Activated T-helper 2 cell treated with anti-CD3 and anti-CD28 coated beads, Interferon-gamma antibody, Interleukin-2, Interleukin-4, amounts not matched to agents 10 μg/mL and 5 μg/mL and 100 μg/mL, durations not matched to agents 14 hours and 24 hours and 36 hours (primary cell): ENCODE measurements at places on chromosomes 2 and 18. TPM values are rescaled to one million over a fixed set of nuclear protein-coding genes. Genes with fewer than 3 reads are reported as not detected.

Gene CAVIN2
- not detected in 2 replicates for total RNA-seq

Gene SATB2
- total RNA-seq: 0.05 TPM in 2 replicates

Gene SERPINB13
- not detected in 2 replicates for total RNA-seq

Gene DNER
- not detected in 2 replicates for total RNA-seq

Gene ITSN2
- total RNA-seq: 50.0 and 53.2 TPM in 2 replicates

Gene RPRM
- total RNA-seq: not detected in 2 replicates

Gene SKA1
- total RNA-seq: 23.5 and 23.6 TPM in 2 replicates

Gene CABLES1
- 27.4 and 33.5 TPM in 2 replicates for total RNA-seq

Gene PLA2R1
- total RNA-seq: not detected in 2 replicates

Gene MC5R
- not detected in 2 replicates for total RNA-seq

Gene NAT8
- not detected in 2 replicates for total RNA-seq

Gene MC2R
- not detected in 2 replicates for total RNA-seq

- DNase-seq: no peak
These were observed 63.0 kb downstream of the TANK start for GRCh38 chr2:161223139-161223732.

- DNase-seq: no peak
These were observed 124.1 kb downstream of the RAPGEF4 start for GRCh38 chr2:172859581-172860335.

DNA sequence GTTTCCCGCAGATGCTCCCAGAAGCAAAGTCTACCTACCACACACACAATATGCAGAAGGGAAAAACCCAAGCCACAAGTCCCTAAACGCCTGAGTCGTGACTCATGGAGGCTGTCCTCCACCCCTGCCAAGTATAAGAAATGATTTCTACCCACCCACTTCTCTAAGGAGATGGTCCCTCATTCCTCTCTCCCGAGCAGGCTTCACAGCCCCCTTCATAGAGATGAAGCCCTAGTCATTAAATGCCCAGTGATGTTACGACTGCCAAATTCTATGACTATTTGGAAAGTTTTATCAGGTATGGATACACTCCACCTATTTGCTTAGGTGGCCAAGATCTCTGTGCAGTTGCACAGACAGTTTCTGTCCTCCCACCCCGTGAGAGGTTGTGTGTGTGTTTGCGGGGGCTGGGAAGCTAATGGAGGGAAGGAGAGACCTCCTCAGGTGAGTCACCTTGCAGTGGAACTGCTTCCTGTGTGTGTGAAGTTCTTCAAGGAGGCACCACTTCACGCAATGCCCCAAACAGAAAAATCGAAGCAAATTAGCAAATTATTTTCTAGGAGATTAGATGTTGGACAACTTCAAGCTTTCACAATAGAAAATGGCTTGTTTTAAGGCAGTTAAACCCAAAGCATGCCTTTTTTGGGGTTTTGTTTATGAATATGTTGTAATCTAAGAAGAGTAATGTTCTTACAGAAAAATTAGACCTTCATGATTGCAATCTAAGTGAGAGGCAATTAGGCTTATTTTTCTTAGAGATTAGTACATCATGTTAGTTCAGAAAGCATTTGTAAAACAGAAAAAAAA, 175.2 kb downstream of the TGIF1 start:
- peak; percentile 57 for DNase-seq

DNA sequence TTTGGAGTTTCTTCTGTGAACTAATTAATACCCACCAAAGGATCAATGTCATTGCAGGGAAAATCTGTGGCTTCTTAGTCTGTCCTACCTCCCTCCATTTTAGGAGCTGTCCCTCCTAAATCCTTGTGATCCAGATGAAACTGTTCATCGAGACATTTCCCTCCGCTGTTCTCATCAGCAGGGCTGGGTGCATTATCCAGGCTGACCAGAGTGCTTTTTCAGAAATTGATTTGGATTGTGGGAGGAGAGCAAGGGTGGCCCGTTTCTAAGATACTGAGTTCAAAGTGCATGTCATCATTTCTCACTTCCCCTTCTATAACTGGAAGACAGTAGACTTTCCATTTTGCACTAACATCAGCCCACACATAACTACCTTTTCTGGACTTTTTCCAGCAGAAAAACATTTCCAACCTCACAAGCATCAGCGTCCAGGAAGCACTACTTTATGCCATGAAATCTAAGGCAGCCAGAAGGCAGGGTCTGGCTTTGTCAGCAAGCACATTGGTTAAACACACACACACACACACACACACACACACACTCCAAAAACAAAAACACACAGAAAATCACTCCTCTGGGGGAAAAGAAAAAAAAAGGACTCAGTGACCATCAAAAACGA, 94.1 kb downstream of the ANKRD44 start:
- DNase-seq: no peak

DNA sequence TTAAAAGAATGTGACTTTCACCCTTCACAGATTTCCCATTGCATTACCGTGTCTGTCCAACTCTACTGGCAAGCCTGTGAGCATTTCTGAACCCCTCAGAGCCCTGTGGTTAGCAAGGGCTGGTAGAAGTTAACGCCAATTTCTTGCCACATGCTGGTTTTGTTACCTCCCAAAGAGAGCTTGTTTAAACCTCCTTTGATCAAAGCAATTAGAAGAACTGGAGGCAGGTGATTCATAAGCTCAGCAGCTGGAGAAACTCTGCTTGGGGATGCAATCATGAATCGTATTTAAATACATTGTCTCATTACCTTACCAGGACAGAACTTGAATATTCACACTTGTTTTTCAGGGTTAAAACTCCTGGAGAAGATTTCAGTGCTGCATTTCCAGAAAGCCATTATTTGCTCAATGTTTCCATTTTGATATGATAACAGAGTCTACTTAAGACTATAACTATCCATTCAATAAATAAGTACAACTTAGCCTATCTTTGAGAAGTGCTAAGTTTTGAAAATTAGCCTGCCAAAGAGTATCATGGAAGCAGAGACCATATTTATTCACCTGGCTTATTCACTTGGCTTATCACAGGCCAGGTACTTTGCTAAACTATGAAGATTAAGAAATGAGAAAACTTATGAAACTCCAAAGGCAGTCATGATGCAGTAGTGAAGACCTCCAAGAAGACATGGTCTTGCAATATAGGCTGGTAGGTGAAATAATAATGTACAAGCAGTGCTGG, 292.8 kb downstream of the INSIG2 start:
- no peak for DNase-seq

- no peak for DNase-seq
These were observed 528.7 kb upstream of the FANCL start for GRCh38 chr2:58769864-58770234.

GRCh38 chr2:220932041-220932440, 640.1 kb downstream of the EPHA4 start:
- no peak for DNase-seq

DNA sequence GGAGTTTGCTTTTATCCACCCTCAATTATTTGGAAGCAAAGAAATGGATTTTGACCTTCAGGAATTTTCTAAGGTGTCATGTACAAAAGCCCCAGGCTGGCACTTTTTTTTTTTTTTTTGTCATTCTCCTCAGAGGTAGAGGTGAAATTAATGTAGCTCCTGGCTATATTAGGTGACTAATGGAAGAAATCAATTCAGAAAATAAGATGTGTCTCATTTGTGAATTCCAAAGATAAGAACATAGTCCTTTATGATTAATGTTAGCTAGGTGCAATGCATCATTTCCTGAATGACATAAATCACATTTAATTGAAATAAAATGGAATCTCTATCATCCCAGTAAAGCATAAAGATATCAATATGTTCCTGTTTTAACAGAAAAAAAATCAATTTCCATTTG, 477.6 kb downstream of the FBXO15 start:
- no peak for DNase-seq

DNA sequence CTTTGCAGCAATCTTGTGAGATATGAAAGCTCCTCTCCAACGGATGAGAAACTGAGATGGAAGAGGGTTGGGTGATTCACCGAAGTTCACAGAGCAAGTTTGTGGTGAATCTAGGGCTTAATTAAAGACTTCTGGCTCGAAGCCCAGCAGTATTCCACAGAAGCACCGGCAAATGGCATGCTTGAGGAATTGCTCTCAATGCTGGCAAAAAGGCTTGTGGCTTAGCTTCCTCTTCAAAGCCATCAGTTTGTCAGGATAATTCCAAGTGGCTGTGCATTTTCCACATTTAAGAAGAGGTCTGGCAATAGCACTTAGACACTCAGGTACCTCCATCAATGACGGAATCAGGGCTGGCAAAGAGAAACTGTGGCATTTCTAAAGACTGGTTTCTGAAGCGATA, 98.7 kb upstream of the SLC66A3 start:
- DNase-seq: no peak

DNA sequence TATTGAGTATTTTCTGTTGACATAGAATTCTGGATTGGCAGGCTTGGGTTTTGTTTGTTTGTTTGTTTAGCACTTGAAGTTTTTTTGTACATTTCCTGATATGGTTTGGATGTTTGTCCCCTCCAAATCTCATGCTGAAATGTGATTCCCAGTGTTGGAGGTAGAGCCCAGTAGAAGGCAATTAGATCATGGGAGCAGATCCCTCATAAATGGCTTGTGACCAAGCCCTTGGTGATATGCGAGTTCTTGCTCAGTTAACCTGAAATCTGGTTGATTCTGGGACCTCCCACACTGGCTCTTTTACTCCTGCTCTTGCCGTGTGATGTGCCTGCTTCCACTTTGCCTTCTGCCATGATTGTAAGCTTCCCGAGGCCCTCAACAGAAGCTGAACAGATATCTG, 98.0 kb downstream of the PTPN4 start:
- DNase-seq: no peak

DNA sequence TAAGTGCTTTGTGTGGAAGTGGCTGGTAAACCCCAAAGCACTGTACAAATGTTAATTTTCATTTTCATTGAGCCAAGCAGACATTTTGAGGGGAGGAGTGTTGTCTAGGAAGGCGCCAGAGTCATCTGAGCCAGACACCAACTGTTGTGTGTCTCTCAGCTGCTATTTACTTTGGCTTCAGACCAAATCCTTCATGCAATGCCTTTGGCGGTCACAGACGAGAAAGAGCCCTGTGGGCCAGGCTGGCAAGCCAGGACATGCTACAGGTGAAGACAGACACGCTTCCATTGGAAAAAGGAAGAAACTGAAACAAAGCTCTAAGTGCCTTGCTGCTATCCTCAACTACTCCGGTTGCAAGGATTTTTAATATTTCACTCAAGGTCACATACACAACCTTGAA, 115.4 kb upstream of the CDC42EP3 start:
- no peak for DNase-seq

- DNase-seq: no peak
These were observed 127.4 kb downstream of the CCDC102B start for GRCh38 chr18:68925268-68925667.

GRCh38 chr2:238865744-238866355, 18.0 kb downstream of the TWIST2 start:
- no peak for DNase-seq

DNA sequence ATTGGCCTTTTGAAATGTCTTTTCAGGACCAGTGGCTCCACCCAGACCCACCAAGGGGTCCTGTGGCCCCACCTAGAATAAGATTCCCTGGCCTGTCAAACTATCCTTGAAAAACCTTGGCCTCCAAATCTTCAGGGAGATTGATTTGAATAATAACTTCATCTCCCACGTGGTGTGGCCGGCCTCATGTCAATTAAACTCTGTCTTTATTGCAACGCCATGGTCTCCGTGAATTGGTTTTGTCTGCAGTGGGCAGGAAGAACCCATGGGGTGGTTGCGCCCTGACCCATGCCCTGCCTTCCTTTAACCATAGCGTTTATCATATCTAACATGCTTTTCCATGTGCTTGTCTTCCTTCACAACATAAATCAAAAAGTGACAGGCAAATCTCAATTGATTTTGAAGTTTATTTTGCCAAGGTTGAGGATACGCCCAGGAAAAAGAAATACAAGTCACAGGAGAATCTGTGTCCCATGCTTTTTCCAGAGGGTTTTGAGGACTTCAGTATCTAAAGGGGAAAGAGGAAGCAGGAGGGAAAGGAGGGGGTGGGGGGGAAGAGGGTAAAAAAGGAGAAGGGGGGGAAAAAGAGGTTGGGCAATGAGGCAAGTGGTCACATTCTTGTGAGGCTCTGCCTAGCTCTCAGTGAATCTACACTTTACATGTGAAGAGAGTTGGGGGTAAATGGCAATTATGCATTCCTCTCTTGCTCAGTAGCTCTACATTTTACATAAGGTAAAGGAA, 66.5 kb upstream of the CABLES1 start:
- DNase-seq: no peak

DNA sequence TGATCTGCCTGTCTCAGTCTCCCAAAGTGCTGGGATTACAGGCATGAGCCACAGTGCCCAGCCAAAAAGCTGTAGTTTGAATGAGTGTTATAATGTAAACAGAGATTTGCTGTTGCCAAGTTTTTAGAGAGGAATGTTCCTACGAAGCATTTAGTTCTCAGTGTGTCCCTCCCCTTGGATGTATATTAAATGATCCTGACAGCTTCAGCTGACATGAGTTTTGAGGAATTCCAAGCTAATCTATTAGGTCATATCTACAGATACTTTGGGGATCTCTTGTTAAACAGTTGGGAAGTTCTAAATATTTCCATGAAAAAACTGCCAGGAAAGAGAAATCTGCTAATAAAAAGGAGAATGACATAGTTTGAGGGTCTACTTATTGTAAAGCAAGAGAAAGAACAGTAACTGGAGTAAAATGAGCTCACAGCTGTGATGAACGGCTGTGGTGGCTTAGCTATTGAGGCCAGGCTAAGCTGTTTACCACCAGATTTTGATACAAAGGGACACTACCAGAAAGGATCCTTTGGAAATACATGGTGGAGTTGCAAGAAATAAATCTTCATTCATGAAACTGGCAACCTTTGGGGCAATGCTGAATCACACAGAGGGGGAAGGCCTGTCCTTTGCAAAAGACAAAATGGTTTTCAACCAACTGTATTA, 2.6 kb upstream of the STON1 start:
- no peak for DNase-seq

DNA sequence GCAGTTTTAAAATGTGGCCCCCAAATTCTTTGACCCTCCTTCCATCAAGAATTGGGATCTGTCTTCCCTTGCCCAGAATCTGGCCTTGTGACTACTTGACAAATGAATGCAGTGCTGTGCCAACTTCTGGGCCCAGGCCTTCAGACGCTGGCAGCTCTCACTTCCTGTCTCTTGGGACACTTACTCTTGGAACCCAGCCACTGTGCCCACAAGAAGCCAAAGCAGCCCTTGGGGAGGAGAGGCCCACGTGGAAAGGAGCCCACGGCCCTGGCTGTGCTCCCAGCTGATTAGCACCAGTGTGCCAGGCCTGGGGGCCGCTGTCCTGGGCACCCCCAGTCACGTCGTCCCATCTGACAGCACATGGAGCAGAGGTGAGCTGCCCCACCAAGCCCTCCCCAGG, 56.6 kb downstream of the RPL37A start:
- no peak for DNase-seq

- DNase-seq: no peak
These were observed 429.2 kb downstream of the TDRD15 start for GRCh38 chr2:21552981-21553380.

GRCh38 chr2:150485114-150485870, 2.2 kb downstream of the RND3 start:
- no peak for DNase-seq

- no peak for DNase-seq
These were observed 263.9 kb downstream of the LTBP1 start for GRCh38 chr2:33210626-33211025.

- DNase-seq: no peak
These were observed 6.6 kb upstream of the RPL37A start for GRCh38 chr2:216491793-216492596.

- no peak for DNase-seq
These were observed 869.4 kb upstream of the ID2 start for GRCh38 chr2:7812231-7812995.
